T47D (cell line): ENCODE measurements at places on chromosomes 3 and 15.
A peak's percentile ranks its signal among the peaks of the same experiment; 100 is the strongest.

DNA sequence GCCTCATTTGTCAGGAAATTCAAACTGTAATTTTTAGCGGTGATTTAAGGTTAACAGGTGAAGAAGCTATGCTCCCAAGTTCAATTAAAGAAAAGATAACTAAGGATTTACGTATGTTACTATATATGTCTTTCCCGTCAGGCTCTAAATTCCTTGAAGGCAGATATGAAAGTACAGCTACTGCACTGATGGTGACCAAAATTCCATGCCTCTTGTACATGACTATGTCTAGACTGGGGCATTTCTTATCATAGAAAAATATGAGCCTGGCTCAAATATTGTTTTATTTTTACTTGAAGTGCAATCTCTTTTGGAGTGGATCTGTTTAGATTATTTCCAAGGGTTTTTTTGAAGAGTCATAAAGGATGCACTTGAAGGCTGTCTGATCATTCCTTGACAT, 647.1 kb upstream of the KCNMB2 start:
- no peak for DNase-seq

DNA sequence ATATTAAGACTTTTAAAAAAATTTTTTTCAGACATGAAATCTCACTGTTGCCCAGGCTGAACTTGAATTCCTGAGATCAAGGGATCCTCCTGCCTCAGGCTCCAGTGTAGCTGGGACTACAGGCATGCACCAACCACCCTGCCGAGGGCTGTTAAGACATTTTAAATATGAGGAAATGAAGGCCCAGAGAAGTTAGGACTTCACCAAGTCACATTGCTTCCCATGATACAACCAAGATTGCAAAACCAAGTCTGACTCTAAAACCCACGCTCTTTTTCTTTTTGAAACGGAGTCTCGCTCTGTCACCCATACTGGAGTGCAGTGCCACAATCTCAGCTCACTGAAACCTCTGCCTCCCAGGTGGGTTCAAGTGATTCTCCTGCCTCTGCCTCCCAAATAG, 28.0 kb downstream of the PTPN9 start:
- no peak for DNase-seq

- no peak for DNase-seq
These were observed 612.2 kb downstream of the RBMS3 start for GRCh38 chr3:29892976-29893554.

DNA sequence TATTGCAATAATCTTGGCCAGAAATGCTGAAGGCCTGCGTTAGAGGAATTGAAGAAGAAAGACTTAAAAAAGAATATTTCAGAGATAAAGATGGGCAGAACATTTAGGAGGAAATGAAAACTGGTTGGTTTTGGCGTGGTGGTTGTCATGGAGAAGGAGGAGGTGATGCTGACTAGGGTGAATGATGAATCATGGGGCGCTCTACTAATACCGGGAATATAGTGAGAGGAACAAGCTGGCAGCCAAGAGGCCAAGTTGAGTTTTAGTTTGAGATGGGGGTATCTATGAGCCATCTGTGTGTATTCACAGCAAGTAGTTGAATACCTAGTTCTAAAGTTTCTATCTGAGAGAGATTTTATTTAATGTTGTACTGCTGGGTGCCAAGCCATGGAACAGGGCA, 6.8 kb upstream of the GAP43 start:
- no peak for DNase-seq

DNA sequence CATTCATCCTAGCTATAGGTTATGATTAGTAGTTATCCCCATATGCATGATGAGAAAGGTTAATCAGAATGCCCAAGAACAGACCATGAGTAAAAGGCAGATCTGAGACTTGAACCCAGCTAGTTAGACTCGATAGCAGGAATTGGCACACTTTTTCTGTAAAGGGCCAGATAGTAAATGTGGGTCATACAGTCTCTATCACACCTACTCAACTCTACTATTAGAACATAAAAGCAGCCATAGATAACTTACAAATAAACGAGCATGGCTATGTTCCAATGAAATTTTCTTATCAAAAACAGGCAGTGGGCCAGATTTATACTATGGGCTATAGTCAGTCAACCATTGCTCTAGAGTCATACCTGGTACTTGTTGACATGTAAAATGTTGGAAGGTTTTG, 24.6 kb downstream of the POLG start:
- DNase-seq = no peak

GRCh38 chr3:44805960-44806359, 44.4 kb downstream of the KIF15 start:
- no peak for DNase-seq

GRCh38 chr3:5140230-5140621, 18.1 kb downstream of the ARL8B start:
- no peak for DNase-seq

DNA sequence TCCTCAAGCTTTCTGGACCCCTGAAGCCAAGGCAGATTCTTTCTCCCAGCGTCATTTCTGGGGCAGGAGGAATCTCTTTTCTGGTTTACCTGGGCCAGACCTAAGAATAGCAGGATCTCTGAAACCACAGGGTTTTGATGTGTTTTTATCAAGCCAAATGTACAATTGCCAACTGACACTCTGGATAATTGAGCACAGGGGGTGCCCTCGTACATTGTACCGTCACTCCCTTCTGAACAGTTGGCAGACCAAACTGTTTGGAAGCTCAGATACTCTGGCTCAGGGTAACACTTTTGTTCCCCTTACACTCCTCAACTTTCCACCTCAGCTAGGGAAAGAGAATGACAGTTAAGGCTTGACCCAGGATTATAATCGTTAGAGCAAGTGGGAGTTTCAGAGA, 49.9 kb downstream of the ASTE1 start:
- no peak for DNase-seq

GRCh38 chr3:192239956-192240355, 487.4 kb downstream of the FGF12 start:
- DNase-seq = no peak

GRCh38 chr3:161579395-161580126, 83.0 kb downstream of the OTOL1 start:
- DNase-seq = no peak

GRCh38 chr3:151878465-151878864, 5.0 kb downstream of the SUCNR1 start:
- DNase-seq = no peak

DNA sequence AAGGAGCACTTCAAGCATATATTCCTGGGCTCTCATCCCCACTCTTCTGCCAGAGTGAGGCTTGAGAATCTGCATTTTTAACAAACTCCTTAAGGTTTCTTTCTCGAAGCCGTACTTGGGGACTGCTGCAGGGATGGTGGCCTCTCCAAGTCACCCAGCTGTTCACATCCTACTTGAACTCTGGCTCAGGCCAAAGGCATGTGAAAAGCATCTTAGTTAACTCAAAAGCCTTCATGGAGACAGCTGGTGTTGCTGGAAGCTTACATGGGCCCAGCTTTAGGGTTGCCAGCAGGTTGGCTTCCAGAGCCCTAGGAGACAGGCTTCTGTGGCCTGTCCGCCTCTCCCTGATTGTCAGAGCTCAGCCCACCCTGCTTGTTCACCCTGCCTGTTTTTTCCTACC, 139.2 kb downstream of the THSD4 start:
- DNase-seq = no peak

DNA sequence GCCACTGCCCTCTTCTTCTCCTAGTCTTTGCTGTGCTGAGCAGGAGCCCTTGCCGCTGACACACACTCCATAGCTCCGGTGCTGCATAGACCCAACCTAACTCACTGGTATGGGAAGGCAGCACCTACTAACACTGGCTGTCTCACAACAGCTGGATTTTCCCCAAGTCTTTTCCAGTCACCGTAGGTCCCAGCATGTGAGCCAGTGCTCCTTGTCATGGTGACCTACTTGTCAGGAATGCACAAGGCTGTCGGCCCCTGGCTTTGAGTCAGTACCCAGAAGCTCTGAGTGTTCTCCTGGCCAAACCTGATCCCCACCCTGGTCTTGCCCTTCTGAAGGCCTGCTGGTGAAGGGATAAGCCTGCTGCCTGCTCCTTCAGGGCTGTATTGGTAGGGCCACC, 25.7 kb downstream of the AMOTL2 start:
- peak; percentile 63 for DNase-seq

DNA sequence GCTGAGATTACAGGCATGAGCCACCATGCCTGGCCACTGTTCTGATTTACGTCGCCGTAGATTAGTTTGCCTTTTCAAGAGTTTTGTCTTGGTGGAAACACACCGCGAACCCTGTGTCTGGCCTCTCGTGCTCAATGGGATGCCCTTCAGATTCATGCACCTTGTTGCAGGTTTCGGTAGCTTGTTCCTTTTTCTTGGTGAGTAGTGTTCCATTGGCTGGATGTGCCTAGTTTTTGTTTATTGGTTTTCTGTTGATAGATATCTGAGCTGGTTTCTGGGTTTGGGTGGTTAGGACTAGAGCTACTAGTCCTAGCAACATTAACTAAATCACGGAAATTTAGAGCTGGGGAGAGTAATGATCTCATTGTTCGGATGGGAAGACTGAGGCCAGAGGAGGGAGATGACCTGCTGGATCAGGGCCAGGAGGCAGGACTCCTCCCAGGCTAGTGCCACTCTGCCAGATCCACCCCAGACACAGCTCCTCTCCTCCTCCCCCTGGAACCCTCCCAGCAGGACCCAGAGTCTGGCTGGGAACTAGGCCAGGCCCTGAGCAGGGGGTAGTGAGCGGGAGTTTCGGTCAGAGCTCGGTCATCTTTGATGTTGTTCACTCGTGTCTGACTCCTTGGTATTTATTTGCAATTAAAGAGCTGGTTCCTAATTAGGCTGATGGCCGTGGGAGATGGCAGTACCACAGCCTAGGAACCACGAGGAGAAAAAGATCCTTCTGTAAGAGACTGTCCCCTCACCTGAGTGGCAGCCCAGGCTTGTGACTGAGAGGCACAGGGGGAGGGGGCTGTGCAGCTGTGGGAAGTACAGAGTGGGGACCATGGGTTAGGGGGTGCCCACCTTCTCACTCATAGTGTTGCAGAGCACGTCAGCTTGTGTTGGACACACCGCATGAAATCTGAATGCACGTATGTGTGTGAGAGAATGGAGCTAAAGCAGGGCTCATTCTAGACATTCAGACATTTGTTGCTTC, 73.4 kb downstream of the SMAD6 start:
- DNase-seq = no peak

- no peak for DNase-seq
These were observed 13.2 kb downstream of the KIF7 start for GRCh38 chr15:89642106-89642505.

- no peak for DNase-seq
These were observed 571.8 kb downstream of the FOXP1 start for GRCh38 chr3:71011565-71012287.

DNA sequence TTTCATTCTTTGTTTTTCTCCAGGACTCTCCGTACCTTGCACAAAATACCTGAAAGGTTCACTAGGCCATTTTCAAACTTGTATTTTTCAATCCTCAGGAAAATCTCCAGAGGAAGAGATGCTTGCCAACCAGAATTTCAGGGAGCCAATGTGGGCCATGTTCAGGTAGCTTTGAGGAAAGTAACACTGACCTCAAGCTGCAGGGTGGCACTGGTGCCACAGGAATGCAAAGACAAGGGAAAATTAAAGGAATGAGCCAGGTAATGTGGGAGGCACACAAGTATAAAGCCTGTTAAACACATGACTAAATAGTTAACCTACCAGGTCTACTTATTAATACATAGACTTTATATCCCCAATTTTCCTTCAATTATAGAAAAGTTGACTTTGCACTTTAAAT, 51.9 kb upstream of the GAP43 start:
- DNase-seq = no peak

- DNase-seq = no peak
These were observed 382.7 kb downstream of the EPHA3 start for GRCh38 chr3:89490129-89490528.

DNA sequence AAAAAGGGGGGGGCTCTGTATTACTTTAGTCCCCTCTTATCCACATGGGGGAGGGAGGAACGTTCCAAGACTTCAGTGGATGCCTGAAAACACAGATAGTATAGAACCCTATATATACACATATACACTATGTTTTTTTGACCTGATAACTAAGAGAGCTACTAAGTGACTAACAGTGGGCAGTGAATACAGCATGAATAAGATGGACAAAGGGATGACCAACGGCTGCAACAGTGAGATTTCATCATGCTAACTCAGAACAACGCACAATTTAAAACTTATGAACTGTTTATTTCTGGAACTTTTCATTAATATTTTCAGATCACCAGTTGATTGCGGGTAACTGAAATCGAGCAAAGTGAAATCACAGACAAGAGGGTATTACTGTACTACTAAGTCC, 7.3 kb downstream of the DCUN1D1 start:
- DNase-seq = no peak

GRCh38 chr15:88574655-88575054, 28.2 kb upstream of the DET1 start:
- no peak for DNase-seq

DNA sequence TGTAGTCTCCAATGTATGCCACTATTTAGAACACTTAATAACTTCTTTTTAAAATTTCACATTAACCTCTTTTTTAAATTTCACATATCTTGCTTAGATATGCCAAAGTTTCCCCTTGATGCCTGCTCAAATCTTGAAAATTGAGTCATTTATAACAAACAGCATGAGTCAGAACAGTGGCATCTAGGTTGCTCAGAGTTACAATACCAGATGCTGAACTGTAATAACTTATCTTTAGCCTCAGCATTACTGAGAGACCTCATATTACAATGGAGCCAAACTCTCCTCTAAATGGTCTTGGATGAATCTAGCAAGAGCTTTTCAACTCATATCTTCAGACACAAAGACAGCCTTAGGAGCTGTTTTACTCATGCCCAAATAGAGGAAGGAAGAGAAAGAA, 439.3 kb upstream of the ARPP21 start:
- no peak for DNase-seq

- DNase-seq = no peak
These were observed 313.3 kb downstream of the SATB1 start for GRCh38 chr3:18111796-18112232.
